Cardiac septum (tissue), 1 donor: ENCODE measurements at places on chromosomes 7 and 10. TPM values are rescaled to one million over a fixed set of nuclear protein-coding genes. Genes with fewer than 3 reads are reported as not detected.

The BTBD16 gene
- total RNA-seq: not detected

The PDE1C gene
- 220 TPM for total RNA-seq

GRCh38 chr7:55140941-55141278 is 122.1 kb downstream of the EGFR start:
- DNase-seq: no peak

- no peak for DNase-seq
Measured at GRCh38 chr7:135197906-135198655, 13.2 kb downstream of the WDR91 start.

GRCh38 chr7:39291628-39292410 is 274.4 kb upstream of the YAE1 start:
- no peak for DNase-seq

- no peak for DNase-seq
Measured at GRCh38 chr10:51121861-51122260, 47.6 kb downstream of the PRKG1 start.

GRCh38 chr7:1229202-1229947 is 3.3 kb upstream of the UNCX start:
- DNase-seq: no peak

DNA sequence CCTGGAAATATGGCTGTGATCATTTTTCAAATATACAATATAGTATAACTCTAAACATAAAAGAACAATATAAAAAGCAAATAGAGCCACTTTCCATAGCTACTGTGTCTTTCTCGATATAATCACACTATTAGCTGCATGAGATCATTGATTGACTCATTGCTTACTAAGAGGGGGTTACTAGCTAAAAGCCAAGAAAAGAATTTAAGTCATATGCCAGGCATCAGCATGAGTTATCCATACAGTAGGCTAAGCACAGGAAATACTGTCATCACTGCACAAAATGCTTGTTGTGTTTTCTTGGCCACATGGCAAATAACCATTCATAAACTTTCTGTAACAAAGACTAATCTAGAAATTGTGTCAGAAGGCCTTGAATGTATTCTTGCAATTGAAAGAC is 18.8 kb upstream of the ABCB5 start:
- no peak for DNase-seq

GRCh38 chr10:8453587-8453986 is 399.1 kb downstream of the GATA3 start:
- DNase-seq: no peak
